Fibroblast of skin of right quadriceps (primary cell): ENCODE measurements at places on chromosomes 11 and 22.

DNA sequence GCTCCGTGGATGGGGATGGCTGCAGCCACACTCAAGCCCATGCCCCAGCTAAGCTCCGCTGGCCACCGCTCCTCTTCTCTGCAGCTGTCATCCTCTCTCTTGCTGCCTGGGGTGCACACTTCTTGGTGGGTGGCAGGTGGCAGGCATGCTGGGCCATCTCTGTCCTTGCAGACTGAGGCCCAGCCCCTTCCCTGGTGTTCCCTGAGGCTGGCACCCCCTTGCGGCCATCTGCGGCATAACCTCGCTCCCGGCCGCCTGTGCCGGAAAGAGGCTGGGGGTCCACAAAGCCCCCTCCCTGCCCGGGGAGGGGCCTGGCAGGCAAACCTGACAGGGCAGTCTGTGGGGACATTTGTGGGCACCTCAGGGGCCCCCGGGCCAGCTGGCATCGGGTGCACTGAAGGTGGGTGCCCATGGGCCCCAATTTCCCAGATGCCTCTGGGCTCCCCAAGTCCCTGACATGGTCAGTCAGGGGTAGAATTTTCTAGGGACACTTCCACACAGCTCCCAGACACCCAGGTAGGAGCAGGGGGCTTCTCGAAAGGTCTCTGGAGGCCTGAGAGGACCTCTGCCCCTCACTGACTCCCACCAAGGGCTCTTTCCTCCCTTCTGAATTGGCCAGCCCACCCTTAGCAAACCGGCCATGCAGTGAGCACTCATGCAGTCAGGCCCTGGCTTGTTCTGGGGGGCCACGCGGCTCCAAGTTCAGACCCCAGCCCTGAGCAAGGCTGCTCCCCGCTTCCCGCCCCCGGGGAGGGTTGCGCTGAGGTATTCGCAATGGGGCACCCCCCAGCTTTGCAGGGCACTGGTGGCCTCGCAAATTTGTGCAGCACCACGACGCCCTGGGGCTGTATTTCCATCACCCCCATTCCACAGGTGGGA, 23.5 kb upstream of the TH start:
- peak; percentile 22 for DNase-seq

GRCh38 chr11:124943254-124943616, 7.4 kb upstream of the HEPACAM start:
- DNase-seq = no peak

GRCh38 chr11:106133529-106133928, 56.1 kb downstream of the AASDHPPT start:
- no peak for DNase-seq

DNA sequence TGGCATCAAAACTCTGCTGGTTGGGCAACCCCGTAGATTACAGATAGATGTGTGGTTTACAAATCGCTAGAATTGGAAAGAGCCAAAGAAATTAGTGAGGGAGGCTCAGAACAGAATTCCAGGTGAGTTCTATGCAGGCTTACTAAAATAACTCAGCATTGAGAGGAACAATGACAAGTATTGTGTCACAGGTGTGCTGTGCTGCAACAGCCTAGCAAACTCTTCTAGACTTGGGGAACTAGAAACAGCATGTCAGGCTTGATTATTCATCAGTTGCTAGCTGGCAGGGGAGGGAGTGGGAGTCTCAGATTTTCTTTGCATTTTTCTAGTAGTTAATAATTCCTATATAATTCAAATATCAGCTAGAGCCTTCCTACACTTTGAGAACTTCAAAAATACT, 26.3 kb upstream of the RASD2 start:
- DNase-seq = no peak

- DNase-seq = peak; percentile 21
Measured at GRCh38 chr11:117610045-117610444, 187.0 kb downstream of the DSCAML1 start.

DNA sequence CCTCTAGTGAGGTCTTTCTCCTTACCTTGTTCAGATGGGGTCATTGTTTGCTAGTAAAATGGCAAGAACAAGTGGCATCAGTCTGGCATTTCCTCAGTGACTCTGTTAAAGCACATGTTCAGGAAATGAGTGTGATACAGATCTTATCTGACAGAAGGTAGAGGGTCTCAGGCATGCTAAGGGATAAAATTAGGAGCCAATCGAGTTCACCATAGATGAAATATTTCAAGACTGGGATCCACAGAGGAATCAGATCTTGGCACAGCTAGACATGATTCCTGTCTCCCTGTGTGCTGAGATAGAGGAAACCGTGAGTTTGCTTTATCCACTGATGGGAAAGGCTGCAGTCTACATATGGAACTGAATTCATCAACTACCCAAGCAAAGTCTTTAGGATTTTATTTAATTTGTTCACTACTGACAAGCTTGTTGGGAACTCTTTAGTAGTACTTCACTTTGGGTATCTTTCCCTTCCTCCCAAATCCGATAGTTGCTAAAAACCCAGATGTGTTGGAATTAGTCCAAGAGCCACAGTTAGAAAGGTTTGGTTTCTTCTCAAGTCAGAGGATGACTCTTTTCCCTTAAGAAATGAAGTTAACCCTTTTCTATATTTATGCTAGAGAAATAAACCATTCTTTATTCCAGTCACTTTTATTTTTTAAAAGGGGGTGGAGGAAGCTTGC, 18.4 kb downstream of the FAM118B start:
- DNase-seq = peak; percentile 57

GRCh38 chr11:64859542-64860414, 15.3 kb upstream of the CDC42BPG start:
- DNase-seq = no peak
